ENCODE measurements at places on chromosomes 3 and 15.

- no peak for DNase-seq
Observed at GRCh38 chr3:49110780-49111179, 6.2 kb upstream of the QARS1 start.

GRCh38 chr3:24299806-24300626, 194.6 kb downstream of the THRB start:
- no peak for DNase-seq

DNA sequence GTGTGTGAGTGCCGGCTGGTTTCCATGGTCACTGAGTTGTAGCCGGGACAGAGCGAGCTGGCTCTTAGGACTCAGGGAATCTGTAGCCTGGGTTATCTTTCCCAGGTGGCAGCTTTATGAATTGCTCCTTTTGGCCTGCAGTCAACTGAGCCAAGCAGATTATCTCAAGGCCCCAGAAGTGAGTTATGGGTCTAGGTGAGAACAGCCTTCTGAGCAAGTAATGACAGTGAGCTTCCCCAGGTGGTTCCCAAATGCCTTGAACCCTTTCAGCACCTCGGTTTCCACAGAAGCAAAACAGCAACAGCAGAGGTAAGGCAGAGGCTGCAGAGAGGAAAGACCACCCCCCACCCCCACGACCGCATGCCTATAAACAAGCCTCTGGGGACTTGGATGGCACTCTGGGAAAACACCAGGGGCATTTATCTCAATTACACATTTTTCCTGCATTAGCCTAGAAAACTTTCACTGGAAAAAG, 56.7 kb upstream of the DGKG start:
- no peak for DNase-seq

GRCh38 chr15:31396881-31397560, 70.4 kb downstream of the KLF13 start:
- DNase-seq, result no peak

DNA sequence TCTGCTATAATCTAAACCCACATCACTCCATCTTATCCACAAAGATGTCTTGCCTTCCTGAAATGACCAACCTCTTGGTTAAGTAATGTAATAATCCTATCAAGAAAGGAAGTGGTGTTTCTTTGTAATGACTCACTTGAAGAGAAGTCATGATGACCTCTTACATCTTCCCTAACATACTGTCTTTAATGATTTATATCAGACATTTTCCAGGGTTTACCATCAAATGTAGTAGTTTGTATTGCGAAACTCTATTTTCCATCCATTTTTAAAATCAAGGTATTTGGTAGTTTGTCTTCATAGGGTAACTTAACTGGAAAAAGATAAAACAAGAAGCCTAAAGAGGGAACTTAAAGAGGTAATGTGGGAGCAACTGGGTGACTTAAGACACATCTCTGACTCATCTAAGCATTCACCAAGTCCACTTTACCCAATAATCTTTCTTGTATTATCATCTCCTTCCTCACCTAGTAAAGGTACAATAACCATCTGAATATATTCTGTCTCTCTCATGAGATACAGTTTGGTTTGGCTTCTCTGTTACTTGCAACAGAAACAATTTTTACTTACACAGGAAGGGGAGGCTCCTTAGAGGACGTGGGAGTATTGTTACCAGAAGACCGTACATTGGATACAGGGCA, 5.7 kb upstream of the MAPK6 start:
- no peak for DNase-seq

- no peak for DNase-seq
Observed at GRCh38 chr15:83516935-83517334, 69.8 kb downstream of the SH3GL3 start.

DNA sequence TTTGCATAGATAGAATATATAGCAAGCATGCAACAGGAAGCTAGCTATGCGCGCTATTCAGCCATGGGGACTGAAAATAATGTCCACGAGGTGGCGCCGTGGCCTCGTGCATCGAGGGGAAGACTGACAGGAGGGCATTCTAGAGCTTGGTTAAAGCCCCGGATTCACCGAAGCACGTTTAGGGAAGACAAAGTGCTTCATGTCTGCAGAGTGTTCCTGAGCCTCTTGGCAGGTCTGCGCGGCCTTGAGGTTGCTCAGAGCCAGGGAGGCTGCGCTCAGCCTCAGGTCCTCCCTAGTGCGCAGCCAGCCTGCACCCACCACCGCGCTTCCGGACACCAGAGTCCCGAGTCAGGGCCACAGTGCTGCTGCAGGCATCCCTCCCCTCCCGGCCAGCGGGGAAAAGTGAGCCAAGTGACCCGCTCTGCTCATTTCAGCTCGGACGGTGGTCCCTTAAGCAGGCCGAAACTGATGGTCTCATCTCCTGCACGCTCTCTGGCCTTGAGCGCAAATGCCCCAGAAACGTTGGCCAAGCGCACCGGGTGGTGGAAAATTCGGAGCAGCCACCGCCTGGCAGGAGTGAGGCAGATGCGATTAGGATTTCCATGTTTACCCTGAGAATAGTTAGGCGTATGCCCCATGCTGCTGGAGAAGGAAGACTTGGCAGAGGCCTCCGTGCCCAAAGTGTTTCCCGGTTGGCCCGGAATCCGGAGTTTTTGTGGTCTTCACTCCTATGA, 24.8 kb downstream of the GABRA5 start:
- DNase-seq, result no peak

GRCh38 chr3:110881069-110881468, 190.5 kb upstream of the NECTIN3 start:
- DNase-seq, result no peak

- DNase-seq, result no peak
Observed at GRCh38 chr15:35289024-35289617, 204.0 kb upstream of the NANOGP8 start.

GRCh38 chr3:74631351-74632140, 17.1 kb upstream of the CNTN3 start:
- DNase-seq, result no peak

DNA sequence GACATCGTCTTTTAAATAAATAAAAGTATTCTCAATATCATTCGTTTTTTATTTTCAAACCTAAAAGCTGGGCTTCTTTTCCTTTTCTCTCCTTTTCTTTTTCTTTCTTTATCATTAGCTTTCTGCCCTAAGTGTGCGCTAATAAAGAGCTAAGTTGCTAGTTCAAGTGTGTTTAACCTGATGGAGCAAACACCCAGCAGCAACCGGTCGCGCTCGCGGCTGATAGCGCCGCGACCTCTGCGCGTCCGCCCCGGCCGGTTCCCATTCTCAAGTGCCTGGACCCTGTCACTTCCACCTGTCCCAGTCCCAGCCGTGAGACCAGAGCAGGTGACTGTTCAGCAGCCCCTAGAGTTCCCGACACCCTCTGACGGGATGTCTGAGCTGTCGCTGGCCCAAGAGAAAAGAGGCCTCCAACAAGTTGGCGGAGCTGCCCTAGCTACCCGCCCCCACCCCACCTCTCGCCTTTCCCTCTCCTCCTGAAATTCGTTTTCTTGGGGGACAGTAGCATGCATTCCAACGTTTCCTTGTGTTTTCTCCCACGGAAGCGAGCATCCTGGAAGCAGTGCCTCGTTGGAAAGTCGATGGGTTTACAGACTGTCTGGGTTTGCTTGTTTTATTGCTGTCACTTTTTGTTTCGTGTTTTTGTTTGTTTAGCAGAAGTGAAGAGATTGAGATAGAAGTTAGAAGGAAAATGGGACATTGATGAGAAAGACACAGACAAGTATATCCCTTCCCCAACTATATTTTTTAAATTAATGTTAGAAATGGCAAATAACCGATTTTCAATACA, 3.1 kb upstream of the MECOM start:
- no peak for DNase-seq

DNA sequence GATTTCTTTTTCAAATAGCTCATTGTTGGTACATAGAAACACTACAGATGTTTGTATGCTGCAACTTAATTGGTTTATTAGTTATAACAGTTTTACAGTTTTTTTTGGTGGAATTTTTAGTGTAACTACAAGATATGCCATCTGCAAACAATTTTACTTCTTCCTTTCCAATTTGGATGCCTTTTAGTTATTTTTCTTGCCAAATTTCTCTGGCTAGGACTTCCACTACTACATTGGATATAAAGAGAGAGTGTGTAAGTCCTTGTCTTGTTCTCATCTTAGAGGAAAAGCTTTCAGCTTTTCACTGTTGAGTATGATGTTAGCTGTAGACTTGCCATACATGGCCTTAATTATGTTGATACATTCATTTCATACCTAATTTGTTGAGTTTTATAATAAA, 143.6 kb upstream of the EOMES start:
- no peak for DNase-seq

GRCh38 chr15:91889111-91889815, 35.8 kb downstream of the SLCO3A1 start:
- DNase-seq, result no peak

DNA sequence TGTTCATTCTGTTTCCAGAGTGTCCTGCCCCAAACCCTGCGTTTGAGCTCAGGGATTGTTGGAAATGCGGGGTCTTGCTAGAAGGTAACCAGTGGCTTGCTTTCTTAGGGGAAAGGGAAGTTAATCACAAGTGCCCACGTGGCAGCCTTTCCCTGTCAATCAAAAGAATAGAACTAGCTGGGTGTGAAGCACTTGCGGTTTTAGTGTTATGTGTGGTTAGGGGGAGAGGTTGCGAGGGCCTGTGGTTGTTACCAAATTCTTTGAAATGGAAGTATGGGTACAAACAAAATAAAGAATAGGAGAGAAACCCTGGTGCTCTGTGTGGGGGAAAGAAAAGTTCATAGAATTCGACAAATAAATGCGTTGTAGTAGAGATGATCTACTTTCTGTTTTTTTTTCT, 67.6 kb downstream of the FNDC3B start:
- peak; percentile 57 for DNase-seq

DNA sequence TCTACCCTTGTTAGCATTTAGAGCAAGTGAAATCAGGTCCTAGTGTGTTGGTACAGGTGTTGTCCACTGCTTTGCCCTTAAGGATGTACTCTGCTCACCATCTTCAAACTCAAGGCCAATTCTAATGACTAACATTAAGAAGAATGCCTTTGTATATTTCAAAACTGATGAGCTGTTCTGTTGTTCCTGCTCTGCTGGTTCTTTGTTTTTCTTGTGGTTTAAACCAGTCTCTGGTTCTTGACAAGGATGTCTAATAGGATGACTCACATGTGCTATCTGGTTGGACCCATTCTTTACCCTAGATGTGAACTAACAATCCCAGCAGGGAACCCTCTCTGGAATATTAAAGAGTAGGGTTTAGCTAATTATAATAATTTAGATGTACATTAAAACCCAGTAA, 17.3 kb downstream of the ABHD5 start:
- DNase-seq, result no peak

- DNase-seq, result no peak
Observed at GRCh38 chr3:169539856-169540255, 123.7 kb downstream of the MECOM start.

DNA sequence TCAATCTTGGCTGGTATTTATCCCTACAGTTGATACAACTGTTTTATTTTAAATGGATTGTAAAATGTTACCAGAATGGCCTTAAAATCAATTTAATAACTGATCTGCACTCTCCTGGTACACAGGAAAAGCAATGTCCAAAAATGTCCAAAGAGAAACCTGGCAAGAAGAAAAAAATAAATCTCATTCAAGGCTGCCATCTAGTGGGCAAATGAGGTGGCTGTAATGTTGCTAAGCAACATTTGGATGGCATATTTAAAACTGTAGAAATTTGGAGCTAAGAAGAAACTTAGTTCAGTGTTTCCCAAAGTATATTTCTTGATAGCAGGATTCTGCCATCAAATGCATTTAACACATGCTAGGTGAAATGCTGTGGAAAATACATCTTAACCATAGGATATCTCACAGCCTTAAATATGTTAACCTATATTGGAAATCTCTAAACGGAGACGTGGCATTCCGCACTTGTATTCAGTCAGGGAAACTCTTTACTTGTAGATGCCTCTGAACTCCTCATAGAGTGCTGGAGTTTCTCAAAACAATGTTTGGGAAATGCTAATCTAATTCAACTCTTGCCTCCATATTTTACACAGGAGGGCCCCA, 216.8 kb downstream of the ERC2 start:
- no peak for DNase-seq

DNA sequence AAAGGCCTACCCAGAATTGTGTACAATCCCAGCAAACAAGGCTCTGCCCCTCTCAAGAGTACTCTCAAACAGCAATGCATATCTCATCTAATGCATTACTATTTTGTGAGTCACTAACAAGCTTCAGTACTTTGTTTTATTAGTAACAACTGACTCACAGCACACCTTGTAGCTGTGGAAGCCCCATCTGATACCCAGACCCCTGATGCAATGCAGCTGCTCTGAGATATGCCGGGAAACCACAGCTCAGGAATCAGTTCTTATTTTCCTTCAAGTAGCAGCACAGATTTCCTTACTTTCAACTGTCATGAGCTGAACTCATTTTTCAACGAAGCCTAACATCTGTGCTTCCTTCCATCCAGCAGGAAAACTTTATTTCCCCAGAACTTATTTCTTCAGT, 37.8 kb downstream of the CCNL1 start:
- no peak for DNase-seq

GRCh38 chr15:45113380-45113990, 487 bp downstream of the DUOX2 start:
- DNase-seq, result no peak

- DNase-seq, result no peak
Observed at GRCh38 chr3:195286115-195286872, 15.3 kb upstream of the XXYLT1 start.

GRCh38 chr3:69941037-69941436, 58.5 kb upstream of the SAMMSON start:
- DNase-seq, result no peak

- DNase-seq, result no peak
Observed at GRCh38 chr3:56782906-56783305, 18.8 kb downstream of the ARHGEF3 start.

GRCh38 chr3:177452831-177453450, 255.7 kb upstream of the TBL1XR1 start:
- DNase-seq, result no peak

DNA sequence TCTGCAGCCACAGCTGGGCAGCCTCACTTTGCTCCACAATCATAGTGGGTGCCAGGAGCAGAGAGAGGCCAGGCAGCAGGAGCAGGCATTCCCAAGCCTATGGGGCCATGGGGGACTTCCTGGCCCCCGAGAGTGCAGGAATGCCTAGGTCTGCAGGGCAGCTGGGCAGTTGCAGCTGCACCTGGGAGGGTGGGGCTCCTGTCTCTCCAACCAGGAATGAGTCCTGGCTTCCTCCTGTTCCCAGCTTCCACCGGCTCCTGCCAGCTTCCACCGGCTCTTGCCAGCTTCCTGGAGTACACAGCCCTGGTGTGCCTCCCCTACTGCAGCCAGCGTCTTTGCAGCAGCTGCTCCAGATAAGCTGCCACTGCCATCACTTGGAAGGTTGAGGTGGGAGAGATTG, 86.3 kb upstream of the CDV3 start:
- no peak for DNase-seq

DNA sequence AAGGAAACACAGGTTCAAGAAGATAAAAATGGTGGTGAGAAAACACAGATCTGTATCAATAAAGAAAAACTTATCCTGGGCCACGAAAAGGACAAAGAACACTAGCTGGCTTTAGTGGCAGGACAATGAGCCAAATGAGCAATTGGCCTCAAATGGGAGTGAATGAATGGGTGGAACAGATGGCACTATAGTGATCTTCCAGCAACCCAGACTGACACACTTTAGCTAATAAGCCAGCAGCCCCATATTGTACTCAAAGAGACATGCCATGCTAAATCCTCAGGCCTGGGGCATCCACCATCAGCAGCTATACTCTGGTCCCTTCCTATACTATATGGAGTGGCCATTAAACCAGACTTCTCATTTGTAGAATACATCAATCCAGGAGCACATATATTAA, 60.0 kb upstream of the GADL1 start:
- no peak for DNase-seq

GRCh38 chr3:13484851-13485590, 4.9 kb downstream of the HDAC11 start:
- peak; percentile 10 for DNase-seq
